Activated naive CD8-positive, alpha-beta T cell treated with anti-CD3 and anti-CD28 coated beads, Interleukin-2, amount 50 U/mL, for 24 hours (primary cell): ENCODE measurements at places on chromosomes 5 and 9.

GRCh38 chr5:155316070-155316714, 302.6 kb downstream of the KIF4B start:
- DNase-seq = no peak

- DNase-seq = no peak
Measured at GRCh38 chr5:6087576-6087975, 290.8 kb downstream of the MED10 start.

DNA sequence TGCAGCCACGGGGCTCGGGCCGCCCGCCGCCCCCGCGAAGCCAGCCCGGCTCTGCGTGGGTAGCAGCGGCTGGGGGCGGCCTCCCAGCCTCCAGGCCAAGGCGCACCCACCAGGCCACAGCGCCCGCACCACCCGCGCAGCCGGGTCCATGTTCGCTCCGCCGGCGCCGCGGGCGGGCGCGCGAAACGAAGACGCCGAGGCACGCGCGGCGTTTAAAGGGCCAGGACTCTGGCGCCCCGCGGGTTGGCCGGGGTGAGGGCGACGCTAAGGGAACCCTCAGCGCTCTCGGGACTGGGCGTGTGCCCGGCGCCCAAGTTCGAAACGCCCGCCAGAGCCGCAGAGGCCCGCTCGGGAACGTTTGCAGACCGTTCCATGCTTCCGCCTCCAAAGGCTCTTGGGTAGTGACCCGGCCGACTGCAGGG, at the start of gene PTGES2:
PTGES2 (minus strand) TSS at position 162 of the 422 bp plus-strand sequence; CDS start at position 150, 12 bp downstream.
- DNase-seq = peak; percentile 82

GRCh38 chr5:83848941-83849340, 128.3 kb upstream of the HAPLN1 start:
- no peak for DNase-seq

DNA sequence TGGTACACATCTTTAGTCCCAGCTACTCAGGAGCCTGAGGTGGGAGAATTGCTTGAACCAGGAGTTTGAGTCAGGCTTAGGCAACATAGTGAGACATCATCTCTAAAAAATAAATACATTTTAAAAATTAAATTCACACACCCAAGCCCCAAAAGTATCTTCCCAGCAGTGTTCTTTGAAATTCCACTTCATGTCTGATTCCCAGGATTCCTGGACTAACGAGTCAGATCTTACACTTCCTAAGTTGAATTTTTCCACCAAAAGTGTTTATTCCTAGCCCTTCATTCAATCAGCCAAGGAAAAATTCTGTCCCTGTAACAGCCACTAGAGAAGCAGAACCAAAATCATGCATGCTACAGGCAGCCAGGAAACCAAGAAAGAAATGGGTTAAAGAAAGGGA, 970.9 kb downstream of the EFNA5 start:
- no peak for DNase-seq

DNA sequence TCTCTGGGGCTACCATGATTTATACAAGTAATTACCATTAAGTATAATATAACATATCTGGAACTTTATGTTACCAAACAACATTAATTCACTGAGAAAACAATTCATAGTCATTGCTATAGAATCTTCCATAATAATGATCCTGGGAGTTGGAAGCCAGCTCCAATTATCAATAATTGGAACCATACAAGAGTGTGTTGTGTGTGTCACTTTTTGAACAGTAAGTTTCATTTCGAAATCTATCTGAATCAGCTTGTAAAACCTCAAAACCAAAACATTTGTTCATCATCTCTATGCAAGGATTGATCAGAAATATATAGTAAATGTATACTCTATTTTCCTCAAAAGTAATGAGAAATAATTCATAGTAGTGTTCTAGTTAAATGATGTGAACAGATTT, 348.1 kb downstream of the ARL15 start:
- DNase-seq = no peak

- DNase-seq = no peak
Measured at GRCh38 chr5:11258001-11258400, 497.0 kb upstream of the DAP start.

DNA sequence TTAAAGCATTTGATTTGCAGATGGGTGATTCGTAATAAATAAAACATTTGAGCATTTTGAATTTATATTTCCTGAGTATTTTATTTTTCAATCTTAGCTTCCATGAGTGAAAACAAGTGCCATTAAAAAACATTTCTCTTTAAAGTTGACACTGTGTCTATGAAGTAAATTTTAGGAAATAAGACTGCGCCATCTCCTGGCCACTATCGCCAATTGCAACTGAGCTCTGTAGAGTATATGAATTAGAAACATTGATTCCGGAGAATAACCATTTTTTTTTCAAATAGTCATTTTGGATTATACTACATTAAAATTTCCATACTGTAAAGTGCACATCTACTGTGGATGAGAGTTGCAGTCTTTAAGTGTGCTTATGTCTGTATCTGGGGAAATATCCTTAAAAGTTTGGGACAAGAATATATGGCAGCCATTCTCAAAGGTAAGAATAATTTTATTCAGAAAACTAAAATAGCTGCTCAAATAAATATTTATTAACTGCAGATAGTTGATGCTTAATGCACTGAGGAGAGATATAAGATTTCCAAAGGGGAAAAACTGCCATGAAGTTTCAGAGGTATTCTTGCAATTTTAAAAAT, 5.9 kb downstream of the DMRTA1 start:
- DNase-seq = peak; percentile 39

DNA sequence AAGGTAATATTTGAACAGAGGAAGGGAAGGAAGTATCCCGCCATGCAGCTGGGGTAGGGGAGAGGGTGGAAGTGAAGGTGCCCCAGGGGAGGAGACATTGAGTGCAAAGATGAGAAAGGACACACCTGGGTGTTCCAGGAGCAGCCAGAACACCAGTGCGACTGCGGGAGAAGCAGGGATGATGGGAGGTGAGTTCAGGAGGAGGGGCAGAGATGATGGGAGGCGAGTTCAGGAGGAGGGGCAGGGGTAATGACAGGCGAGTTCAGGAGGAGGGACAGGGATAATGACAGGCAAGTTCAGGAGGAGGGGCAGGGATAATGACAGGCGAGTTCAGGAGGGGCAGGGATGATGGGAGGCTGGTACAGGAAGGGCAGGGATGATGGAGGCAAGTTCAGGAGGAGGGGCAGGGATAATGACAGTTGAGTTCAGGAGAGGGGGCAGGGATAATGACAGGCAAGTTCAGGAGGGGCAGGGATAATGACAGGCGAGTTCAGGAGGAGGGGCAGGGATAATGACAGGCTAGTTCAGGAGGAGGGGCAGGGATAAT, 17.2 kb upstream of the SPOCK1 start:
- no peak for DNase-seq

- DNase-seq = no peak
Measured at GRCh38 chr9:87494970-87495471, 2.6 kb upstream of the DAPK1 start.

DNA sequence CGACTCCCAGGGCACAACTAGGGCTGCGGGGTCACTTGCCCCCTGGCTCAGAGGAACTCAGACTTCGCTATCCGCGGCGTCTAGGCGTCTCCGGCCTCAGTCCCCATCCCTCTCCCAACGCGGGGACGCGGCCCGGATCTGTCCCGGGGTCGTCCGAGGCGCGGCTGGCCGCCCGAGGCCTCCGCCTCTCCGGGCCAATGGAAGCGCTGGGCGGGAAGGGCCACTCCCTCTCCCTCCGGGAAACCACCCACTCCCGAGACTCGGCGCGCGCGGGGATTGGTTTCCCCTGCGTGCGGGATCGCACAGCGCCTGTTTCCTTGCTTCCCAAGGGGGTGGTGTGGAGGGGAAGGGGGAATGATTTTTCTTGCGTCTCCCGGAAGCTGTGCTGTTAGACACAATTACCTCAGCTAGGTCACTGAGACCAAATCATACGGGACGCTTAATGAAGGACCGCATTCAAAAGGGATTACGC, 38.3 kb downstream of the NR2F1 start:
- peak; percentile 25 for DNase-seq

GRCh38 chr5:142821034-142821732, 51.0 kb downstream of the ARHGAP26 start:
- DNase-seq = no peak

GRCh38 chr5:156677963-156678362, 172.1 kb upstream of the PPP1R2B start:
- no peak for DNase-seq

DNA sequence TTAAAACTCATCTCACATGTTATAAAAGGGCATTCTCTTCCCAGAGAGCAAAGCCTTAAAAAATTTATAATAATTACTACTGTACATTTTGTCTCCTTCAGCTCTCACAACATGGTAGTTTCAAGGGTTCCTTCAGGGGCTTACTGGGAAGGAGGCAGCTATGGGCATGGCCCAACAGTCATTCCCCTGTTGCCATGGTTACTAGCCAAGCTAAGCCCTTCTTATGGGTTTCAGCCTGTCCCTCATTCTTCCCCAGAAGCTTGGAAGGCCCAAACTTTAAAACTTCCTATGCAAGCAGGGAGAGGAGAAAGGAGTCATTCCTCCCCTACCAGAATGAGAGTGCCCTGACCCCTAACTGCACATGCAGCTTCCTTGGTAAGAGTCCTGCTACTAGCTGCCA, 82.2 kb upstream of the CNTLN start:
- no peak for DNase-seq

DNA sequence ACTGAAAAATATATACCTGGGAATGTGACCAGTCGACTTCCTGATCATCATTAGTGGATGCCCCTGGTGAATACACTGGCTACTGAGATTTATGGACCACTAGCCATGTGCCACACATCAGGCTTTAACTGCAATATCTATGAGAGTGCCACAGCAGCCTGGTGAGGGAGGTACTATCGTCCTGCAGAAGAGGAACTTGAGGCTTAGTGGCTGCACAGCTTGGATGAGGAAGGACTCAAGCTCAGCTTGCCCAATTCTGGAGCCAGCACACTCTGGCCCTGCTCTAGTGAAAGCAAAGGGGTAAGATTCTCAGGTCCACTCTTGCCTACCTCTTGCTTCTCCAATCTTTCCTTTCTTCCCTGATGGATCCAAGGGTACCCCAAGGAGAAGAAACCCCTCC, 129.3 kb downstream of the ENTREP1 start:
- DNase-seq = no peak

GRCh38 chr5:72292411-72292810, 27.6 kb downstream of the MRPS27 start:
- no peak for DNase-seq

DNA sequence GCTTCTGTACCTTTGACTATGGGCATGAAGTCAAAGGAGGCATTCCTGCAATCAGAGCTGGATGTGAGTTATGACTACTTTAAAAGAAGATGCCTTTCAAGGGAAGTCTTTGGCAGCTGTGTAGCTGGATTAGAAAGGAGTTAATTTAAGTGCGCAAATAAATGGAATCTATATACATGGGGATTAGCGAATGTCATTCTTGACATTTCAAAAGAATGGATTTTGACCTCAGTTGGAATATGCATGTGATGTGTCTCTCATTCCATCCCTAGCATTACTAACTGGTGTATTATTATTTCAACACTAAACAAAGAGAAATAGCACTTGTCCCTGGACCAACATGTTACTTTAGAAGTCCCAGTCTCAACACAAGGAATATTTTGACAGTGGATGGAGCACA, 359.6 kb upstream of the SLC24A2 start:
- DNase-seq = no peak

GRCh38 chr9:133147412-133148198, 16.1 kb downstream of the GBGT1 start:
- peak; percentile 90 for DNase-seq

- DNase-seq = no peak
Measured at GRCh38 chr9:103798620-103799019, 295.5 kb upstream of the SMC2 start.

- DNase-seq = peak; percentile 14
Measured at GRCh38 chr9:130766021-130766926, 68.8 kb upstream of the ABL1 start.

DNA sequence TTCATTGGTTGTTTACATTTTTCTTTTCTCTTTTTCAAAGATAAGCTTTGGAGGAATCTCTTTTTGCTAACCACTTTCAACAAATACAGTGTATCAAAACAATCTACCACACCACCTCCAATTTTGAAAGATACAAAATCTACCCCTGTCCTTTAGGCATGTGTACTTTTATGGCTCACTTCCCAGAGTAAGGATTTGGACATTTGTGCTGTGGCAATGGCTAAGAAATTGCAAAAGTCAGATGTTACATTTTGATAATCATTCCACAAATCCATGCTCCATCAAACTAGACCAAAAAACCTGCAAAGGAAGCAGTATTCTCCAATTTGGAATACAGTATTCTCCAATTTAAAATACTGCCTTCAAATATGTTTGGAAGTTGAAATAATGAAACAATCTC, 204.9 kb downstream of the MCTP1 start:
- no peak for DNase-seq

DNA sequence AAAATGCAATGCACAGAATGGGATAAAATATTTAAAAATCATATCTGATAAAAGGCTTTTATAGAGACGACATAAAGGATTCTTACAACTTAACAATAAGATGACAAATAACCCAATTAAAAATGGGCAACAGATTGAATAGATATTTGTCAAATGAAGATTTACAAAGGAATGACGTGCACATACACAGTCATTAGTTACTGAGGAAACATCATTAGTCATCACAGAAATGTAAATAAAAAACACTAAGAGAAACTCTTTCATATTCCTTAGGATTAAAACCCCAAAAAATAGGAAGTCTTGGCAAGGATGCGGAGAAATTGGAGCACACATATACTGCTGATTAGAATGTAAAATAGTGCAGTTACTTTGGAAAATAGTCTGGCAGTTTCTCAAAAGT, 1886.0 kb upstream of the CDH6 start:
- no peak for DNase-seq

GRCh38 chr9:16552252-16552651, 318.2 kb downstream of the BNC2 start:
- DNase-seq = no peak

GRCh38 chr5:88889189-88890069, 6.4 kb upstream of the MEF2C start:
- DNase-seq = peak; percentile 7

- DNase-seq = no peak
Measured at GRCh38 chr9:95317893-95318211, 343 bp upstream of the FANCC start.

- DNase-seq = no peak
Measured at GRCh38 chr9:126703002-126703865, 89.5 kb downstream of the LMX1B start.

DNA sequence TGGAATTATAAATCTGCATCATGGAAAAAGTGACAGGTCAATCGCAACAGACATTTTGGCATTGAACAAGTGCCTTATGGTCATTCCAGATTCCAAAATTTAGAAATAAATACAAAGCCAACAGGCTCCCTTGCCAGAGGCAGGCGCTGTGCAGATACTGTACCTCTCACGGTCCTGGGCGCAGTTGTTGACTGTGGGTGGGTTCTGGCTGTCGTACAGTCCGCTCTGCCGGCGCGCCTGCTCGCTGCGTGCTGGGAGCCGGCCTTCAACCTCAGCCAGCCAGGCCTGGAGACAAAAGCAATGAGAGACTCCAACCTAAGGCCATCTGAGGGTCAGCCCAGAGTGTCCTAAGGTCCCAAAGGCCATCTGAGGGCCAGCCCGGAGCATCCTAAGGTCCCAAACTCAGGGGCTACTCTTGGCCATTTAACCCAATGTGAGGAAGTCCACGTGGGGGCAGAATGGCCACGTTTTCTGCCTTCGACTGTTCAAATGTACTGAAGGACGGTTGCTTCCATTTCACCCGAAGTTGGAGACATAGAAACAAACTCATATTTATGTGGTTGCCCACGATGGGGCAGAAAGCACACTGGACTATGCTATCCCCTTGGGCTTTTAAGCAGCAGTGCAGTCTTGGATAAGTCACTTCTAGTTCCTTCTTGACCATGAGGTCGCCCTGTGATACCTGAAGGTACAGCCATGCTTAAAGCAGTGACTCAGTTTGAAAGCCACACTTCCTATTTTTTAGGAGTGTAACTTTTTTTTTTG, 65.2 kb downstream of the USP20 start:
- DNase-seq = no peak

- DNase-seq = no peak
Measured at GRCh38 chr9:24132244-24132643, 306.2 kb upstream of the ELAVL2 start.
